Activated T-helper 1 cell treated with anti-CD3 and anti-CD28 coated beads, Interleukin-2, amount 50 U/mL, for 16 hours (primary cell): ENCODE measurements at places on chromosomes 2 and 18.

DNA sequence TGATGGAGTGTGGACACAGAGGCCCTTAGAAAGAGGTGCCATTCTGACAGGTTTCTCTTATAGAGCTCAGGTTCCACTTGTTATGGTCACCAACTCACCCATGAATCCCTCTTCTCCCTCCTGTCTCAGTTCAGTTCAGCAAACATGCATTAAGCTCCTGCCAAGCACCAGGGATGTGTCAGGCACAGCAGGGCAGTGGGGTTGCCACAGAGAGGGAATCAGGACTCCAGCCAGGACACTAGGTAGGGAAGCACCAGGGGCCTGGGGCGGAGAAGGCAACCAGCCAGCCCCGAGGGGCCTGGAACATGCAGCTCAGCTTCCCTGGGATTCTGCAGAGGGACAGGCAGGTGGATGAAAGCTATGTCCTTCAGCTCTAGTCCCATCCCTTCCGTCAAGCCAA lies 44.6 kb downstream of the TOGARAM2 start:
- no peak for DNase-seq

GRCh38 chr2:124088616-124089015 lies 63.5 kb downstream of the CNTNAP5 start:
- DNase-seq, result no peak

DNA sequence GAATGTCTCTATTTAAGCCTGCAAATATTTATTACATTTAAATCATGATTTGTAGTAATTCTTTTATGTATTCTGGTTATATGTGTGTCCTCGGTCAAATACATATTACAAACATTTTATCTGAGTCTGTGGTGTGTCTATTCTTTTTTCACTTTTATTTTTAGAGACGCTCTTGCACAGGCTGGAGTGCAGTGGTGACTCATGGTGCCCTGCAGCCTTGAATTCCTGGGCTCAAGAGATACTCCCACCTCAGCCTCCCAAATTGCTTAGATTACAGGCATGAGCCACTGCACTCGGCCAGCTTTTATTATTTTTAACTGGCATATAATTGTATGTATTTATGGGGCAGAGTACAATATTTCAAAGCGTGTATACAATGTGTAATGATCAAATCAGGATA lies 47.5 kb downstream of the ARID5A start:
- DNase-seq, result no peak

- no peak for DNase-seq
Observed at GRCh38 chr18:44816477-44816876, 135.8 kb downstream of the SETBP1 start.

- no peak for DNase-seq
Observed at GRCh38 chr18:30601541-30601940, 441.0 kb downstream of the DSC3 start.

DNA sequence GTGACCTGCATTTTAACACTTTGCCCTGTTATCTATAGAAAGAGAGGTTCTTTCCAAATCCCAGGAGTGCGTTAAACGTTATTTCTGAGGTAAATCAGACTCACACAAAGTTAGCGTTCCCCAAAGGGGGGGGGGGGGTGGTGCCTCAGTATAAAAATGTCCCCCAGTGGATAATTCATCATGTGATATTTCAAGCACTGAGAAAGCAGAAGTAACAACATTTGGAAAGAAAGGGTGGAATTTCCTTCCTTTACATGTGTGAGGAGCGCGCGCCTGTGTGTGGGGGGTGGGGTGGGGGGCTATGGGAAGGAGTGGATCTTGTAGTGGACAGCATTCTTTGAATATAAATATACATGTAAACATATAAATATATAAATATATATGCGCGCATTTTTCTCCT lies 630.9 kb downstream of the NYAP2 start:
- no peak for DNase-seq

- DNase-seq, result no peak
Observed at GRCh38 chr2:197908990-197909776, 104.8 kb downstream of the PLCL1 start.

GRCh38 chr2:216428618-216429350 lies 16.5 kb downstream of the SMARCAL1 start:
- no peak for DNase-seq

DNA sequence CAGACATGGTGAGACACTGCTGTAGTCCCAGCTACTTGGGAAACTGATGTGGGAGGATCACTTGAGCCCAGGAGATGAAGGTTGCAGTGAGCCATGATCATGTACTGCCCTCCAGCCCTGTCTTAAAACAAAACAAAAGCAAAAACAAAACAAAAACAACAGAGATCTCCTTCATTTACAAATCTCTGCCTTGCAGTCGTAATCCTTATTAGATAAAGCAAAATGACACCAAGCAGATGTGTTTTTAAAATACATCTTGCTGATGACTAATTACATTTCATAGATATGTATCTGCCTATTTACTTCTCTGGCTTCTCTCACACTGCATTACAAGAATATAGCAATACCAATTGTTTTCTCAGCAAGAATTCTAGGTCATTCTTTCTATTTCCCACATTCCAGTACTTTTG lies 22.8 kb downstream of the NFE2L2 start:
- no peak for DNase-seq

GRCh38 chr18:72410399-72410798 lies 133.7 kb downstream of the CBLN2 start:
- no peak for DNase-seq

DNA sequence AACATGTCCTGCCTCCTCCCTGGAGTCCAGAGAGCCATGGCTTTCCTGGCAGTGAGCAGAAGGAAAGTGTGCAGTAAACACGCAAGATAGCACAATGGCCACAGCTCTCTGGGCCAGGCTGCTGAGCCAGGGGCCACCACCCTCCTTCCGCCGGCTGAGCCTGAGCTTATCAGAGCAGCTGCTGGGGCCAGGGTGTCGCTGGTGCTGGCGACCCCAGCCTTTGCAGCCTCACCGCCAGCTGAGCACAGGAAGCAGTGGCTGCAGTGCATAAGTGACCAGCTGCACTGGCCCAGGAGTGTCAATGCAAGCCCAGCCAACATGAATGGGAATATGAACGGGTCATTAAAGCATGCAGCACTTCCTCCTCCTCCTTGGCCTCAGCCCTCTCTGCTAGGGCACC lies 172.0 kb downstream of the ZFP36L2 start:
- no peak for DNase-seq

GRCh38 chr2:240959941-240960308 lies 38.5 kb upstream of the SNED1 start:
- DNase-seq, result no peak

DNA sequence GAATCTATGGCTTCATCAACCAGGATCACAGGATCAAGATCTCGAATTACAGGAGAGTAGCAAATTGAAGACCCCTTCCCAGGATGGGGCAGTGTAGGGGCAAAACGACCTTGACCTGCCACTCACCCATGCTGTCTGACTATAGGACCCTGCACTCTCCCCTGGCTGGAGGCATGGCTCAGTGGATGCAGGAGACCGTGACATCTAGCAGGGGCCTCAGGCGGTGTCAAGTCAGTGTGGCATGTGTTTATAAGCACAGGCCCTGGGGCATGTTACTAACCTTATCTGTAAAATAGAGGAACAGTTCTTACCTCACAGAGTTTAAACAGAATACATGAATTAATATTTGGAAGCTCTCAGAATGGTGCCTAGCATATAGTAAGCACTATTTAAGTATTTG lies 3.5 kb downstream of the HAAO start:
- no peak for DNase-seq

DNA sequence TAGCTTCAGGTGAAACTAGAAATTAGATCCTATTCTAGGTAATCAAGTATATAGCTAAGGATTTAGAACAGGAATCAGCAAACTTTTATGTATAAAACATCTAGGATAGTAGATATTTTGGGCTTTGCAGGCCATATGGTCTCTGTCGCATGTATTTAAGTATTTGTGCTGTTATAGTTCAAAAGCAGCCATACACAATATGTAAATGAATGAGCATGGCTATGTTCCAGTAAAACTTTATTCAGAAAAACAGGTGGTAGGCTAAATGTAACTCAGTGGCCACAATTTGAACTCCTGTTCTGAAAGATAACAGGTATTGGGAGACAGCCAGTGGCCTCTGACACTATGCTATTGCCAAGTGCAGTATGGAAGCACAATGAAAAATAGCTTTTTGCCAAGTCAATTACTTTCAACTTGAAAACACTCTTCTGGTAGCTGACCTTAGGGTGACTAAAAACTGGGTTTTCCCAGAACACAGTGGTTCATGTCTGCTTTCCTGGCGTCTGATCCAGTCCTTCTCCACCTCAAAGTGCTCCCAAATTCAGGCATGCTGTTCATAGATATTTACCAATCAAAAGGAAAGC lies 304.7 kb upstream of the SYT4 start:
- no peak for DNase-seq

DNA sequence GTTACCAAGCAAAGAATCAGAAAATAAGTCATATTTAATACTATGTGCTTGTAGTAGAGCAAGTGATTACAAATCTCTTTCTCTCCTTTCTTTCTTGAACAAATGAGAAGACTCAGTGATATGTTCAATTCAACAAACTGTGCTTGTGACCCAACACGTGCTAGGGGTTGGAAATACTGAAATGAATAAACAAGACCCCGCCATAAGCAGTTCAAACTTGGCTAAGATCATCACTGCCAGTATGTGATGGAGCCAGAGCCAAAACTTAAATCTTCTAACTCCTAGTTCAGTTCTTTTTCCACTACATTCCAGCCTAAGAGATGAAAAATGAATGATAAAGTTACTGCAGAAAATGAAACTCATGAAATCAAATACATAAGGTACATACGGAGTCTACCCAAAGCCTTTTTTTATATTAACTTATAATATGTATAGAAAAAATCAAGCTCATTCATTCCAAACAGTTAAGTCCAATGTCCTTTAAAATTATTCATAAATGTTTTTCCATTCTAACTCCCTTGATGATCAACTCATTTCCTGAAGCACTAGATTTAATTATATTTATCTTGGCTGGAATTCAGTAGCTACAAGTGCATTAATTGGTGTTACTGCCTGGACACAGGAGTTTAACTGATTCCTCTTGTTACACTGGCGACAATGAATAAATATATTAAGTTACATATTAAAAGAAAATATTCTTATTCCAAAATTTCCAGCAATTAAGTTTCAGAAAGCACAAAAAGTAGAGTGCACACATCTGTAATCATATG lies 36.0 kb downstream of the GALNT3 start:
- no peak for DNase-seq

GRCh38 chr2:74051504-74051903 lies 66.8 kb downstream of the TET3 start:
- DNase-seq, result no peak

GRCh38 chr2:233953087-233953801 lies 36.1 kb downstream of the TRPM8 start:
- DNase-seq, result no peak

GRCh38 chr2:47195148-47195547 lies 40.0 kb upstream of the STPG4 start:
- DNase-seq, result no peak

GRCh38 chr18:65298422-65298821 lies 452.4 kb upstream of the CDH7 start:
- no peak for DNase-seq

DNA sequence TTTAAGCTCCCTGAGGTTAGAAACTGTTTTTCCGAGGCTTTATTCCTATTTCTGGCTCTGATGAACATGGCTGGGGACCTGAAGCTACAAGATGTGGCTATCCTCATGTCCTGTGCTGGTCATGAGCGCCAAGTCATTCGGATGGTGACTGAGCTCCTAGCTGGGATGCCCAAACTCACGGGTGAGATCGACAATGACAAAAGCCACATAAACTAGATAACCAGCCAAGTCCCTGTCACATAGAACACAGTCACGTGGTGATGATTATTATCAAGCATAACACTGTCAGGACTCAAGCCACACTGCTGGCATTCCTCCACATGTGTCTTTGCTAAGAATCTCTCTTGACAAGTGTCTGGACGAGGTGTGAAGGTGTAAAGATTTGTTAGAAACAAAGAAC lies 274.9 kb downstream of the CLIP4 start:
- DNase-seq, result no peak

GRCh38 chr2:142165790-142166189 lies 35.0 kb upstream of the LRP1B start:
- no peak for DNase-seq

DNA sequence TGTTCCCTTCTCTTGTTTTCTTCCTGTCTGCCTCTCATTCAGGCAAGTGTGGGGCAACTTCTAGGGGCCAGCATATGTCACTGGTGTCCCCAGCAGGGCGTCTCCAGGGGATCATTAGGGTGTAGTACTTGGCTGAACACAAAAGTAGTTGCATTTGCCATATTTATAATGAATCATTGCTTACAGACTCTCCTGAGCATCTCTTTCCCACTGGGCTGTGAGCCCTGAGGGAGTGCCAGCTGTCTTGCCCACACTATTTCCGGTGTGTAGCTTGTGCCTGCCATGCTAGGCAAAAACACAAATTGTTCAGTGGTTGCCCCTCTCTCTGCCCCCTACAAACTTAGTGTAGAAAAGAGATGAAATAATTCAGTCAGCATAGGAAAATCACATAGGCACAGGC lies 40.8 kb upstream of the SCLY start:
- DNase-seq, result no peak

GRCh38 chr2:68279691-68280090 lies 27.4 kb upstream of the PPP3R1 start:
- no peak for DNase-seq

GRCh38 chr2:169683054-169683424 lies 11.2 kb downstream of the CFAP210 start:
- no peak for DNase-seq

- peak; percentile 1 for DNase-seq
Observed at GRCh38 chr2:135052997-135053474, 944 bp downstream of the RAB3GAP1 start.

DNA sequence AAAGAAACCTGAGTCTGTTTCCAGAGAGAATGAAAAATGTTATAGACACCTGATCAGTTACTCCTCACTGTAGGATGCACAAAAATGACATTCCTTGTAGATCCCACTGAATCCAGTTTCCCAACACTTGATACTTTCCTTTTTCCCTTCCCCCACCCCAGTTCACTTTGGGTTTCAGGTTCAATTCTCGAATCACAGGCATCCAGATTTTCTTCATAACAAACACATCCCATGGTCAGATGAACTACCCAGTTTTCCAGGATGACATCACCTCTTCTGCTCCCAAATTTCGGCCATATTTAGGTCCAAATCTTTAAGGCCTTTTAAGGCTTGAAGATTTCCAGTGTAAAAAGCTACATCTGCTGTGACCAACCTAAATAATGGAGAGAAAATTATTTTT lies 51.5 kb downstream of the UGP2 start:
- DNase-seq, result no peak

DNA sequence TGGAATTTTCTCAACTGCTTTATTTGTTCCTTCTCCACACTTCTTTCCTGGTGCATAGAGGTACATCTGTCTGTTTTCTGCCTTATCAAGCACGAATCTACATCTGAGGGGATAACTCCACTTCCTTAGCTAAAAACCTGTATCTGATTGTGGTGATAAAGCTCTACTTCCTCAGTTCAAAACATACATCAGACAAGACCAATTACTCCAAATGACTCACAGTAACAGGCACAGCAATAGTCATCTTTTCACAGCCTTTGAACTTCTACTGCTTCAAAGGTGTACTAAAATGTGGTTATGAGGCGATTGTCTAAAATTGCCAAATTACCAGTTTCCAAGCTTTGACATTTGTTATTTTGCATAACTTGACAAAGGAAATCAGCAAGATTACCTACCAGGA lies 803.6 kb upstream of the ZEB2 start:
- no peak for DNase-seq

GRCh38 chr2:148515120-148515519 lies 129.4 kb upstream of the EPC2 start:
- DNase-seq, result no peak

- DNase-seq, result no peak
Observed at GRCh38 chr2:223185638-223186037, 133.6 kb downstream of the KCNE4 start.

- DNase-seq, result no peak
Observed at GRCh38 chr18:75638776-75639471, 211.4 kb upstream of the SMIM21 start.

- no peak for DNase-seq
Observed at GRCh38 chr2:230473378-230473777, 57.4 kb downstream of the SP100 start.
